Iris pigment epithelial cell (primary cell): ENCODE measurements at places on chromosomes 6 and 20.
A peak's percentile ranks its signal among the peaks of the same experiment; 100 is the strongest.

DNA sequence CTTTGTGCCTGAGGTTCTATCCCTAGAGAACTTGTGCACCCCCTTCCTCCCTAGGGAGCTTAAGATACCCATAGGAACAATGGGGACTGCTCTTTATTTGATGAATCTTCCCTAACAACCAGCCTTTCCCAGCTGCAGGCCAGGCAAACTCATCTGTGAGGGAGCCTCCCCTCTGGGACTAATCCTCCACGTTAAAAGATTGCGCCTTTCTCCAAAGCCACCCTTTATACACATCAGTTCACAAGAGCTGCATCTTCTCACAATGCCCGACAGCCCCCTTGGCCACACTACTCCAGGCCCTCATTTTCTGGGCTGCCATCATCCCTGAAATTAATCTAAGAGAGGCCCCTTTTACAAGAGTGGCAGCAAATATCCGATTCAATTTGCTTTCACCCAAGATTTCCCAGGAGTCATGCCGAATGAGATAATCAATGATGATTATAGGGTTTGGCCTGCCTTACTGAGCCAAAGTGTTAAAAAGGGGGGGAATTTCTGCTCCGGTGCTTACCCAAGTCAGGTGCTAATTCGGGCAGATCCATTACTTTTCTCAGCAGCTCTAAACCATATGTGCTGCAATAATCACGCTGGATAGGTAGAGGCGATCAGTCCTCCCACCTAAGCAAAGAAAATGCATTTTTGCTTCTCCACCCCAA is 336.5 kb downstream of the KIF16B start:
- DNase-seq = no peak

- DNase-seq = peak; percentile 53
These were observed 2.1 kb upstream of the RBM38 start for GRCh38 chr20:57388953-57389694.

GRCh38 chr6:29487131-29487530 is 625 bp downstream of the MAS1L start:
- no peak for DNase-seq

DNA sequence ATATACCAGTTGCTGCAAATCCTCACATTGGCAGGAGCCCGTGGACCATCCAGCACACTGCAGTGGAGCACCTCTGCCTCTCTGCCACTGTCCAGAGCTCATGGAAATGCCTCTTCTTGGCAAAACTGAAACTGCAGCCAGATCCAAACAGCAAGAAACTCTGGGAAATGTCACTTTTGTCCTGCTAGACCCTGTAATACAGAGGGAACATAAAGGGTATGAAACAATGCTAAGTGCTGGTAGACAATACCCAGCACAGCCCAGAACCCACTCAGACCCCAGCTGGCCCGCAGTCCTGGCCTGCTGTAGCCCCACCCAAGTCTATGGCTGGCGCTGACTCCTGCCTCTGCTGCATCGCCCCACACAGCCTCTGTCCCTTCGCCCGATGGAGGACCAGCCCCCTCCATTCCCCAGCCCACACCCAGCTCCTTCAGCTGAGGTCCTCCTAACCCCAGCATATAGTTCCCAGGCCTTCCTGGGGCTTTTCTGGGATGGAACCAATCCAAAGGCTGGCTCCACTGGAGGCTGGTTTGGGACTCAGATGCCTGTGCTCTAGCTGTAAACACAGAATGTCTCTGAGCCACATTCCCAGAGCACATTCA is 242.5 kb downstream of the LRFN2 start:
- DNase-seq = no peak

DNA sequence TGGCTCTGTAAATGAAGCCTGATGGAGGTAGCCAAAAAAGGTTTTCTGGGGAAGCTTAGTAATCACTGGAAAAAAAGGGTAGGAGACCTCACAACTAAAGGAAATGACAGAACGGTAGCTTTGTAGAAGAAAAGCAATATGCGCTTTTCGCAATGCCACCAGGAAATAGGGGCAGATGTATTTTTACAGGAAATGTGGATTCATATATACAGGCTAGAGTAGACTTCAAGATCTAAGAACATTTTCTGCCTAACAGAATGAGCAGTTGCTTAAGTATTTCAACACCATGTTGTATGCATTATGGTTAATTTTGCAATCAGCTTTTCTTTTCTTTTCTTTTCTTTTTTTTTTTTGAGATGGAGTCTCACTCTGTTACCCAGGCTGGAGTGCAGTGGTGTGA is 219.6 kb downstream of the CD83 start:
- peak; percentile 18 for DNase-seq

DNA sequence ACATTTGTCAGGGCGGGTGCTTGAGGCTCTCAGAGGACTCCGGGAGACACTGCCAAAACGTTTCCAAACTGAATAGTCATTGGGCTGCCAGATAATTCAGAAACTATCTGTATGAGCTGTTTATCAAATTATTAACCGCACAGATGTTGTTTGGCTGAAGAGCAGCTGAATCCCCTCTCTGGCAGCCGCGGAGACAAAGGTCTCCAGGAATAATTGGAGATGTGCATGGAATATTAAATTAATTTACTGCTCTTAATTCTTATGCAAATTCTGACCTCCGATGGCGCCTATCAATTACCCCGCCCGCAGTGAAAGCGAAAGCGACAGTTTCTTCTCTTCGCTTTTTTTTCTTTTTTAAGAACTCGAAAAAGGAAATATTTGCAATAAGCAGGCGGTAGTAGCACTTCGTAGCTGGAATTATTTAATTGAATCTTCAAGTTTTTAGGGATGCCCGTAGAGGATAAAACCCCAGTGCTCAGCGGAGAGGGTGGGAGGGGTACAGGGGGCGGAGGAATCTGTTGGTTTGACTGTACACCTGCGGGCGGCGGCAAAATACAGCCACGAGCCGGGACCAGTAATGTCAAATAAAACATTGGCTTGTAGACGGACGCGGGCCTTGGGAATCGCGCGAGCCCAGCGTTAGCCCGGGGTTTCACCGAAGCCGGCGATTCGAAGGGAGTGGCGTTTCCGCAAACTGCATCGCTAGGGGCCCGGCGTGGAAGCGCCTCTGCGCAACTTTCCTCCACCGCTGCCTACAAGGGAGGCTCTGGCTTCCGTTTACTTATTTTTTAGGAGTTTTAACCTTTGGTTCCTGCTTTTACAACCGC is 6.2 kb downstream of the LINC00237 start:
- DNase-seq = no peak
